PC-9 (cell line): ENCODE measurements at places on chromosomes 5 and 9. TPM values are rescaled to one million over a fixed set of nuclear protein-coding genes. Genes with fewer than 3 reads are reported as not detected.

GRCh38 chr5:7088849-7089248 is 307.1 kb upstream of the ADCY2 start:
- H3K36me3 ChIP-seq = no peaks in the 10 kb centered on the region
- H3K27ac ChIP-seq = no peak overlapping the region
- no peak overlapping the region for H3K4me3 ChIP-seq
- no peaks in the 10 kb centered on the region for H3K27me3 ChIP-seq
- H3K4me1 ChIP-seq = no peaks in the 10 kb centered on the region
- DNase-seq = no peak

DNA sequence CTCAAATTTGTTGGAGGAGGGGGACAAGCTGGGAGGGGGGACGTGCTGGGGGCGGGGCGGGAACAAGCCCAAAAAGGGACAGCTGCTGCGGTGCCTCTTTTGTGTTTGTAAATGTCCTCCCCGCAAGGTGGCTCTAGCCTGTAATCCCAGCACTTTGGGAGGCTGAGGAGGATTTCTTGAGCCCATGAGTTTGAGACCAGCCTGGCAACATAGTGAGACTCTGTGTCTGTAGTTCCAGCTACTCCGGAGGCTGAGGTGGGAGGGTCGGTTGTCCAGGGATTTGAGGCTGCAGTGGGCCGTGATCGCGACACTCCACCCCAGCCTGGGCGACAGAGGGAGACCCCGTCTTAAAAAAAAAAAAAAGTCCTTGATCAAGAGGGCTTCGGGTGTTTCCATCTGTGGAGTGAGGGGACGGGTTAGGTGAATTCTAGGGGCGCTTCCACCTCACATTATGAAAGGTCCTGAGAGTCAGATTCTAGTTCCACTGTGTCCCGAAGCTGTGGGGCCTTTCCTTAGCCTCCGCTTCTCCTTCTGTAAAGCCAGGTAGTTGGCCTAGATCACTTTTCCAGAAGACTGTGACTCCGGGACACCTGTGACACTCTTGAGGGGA is 779 bp upstream of the CTNNA1 start:
- peaks cover 32% of the 10 kb centered on the region for H3K4me1 ChIP-seq
- H3K4me3 ChIP-seq = peak overlapping the region; percentile 60
- no peaks in the 10 kb centered on the region for H3K27me3 ChIP-seq
- H3K36me3 ChIP-seq = peaks cover 14% of the 10 kb centered on the region

Gene NTRK2
- not detected in 2 replicates for total RNA-seq

GRCh38 chr5:178307267-178308045 is 74.9 kb upstream of the PHYKPL start:
- no peak for DNase-seq
- H3K27me3 ChIP-seq = peaks cover 96% of the 10 kb centered on the region
- no peak overlapping the region for H3K4me3 ChIP-seq
- no peaks in the 10 kb centered on the region for H3K36me3 ChIP-seq
- no peaks in the 10 kb centered on the region for H3K4me1 ChIP-seq

DNA sequence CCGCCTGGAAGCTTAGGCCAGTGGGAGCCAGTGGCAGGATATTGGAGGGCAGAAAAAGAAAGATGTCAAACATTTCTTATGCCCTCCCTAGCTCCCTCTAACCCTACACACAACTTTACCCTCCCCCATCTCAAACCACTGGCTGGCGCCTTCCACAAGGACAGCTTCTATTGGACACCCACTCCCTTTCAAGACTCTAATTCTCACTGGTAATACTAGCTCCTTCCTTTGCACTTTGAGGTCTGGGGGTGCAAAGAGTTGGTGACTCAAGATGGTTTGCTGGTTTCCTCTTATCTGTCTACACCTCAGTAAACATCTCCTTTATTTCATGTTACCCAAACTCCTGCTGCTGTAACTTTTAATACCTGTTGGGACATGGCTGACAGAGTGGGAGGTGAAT is 11.6 kb upstream of the ITGA1 start:
- no peak overlapping the region for H3K4me3 ChIP-seq
- H3K36me3 ChIP-seq = no peaks in the 10 kb centered on the region
- no peaks in the 10 kb centered on the region for H3K27me3 ChIP-seq
- no peak for DNase-seq
- no peaks in the 10 kb centered on the region for H3K4me1 ChIP-seq
